ENCODE measurements at places on chromosomes 5 and 9. TPM values are rescaled to one million over a fixed set of nuclear protein-coding genes. Genes with fewer than 3 reads are reported as not detected.

SH2D3C gene
- total RNA-seq: 51.8 TPM

DNA sequence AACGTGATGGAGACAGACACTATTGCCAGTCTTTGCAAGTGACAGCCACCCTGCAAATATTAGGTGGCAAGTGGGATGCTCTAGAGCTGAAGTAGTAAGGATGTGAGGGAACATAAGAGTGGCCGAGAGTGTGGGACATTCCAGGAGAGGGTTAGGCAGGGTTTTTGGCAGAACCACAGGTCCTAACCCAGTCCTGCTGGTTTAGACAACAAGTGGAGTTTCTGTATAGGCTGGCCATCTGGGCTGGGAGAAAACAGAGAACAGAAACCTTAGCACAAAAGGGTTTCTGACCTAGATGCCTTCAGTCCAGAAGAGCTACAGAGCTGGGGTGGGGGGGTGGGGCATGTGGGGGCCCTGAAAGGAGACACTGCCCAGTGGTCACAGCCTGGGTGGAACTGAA is 107.4 kb downstream of the TMEM174 start:
- DNase-seq: no peak
- peaks cover 35% of the 10 kb centered on the region for H3K27me3 ChIP-seq
- no peak overlapping the region for H3K27ac ChIP-seq
- no peak overlapping the region for H3K4me3 ChIP-seq
- H3K36me3 ChIP-seq: no peaks in the 10 kb centered on the region

SEC61B gene
- total RNA-seq: 243 TPM

DNA sequence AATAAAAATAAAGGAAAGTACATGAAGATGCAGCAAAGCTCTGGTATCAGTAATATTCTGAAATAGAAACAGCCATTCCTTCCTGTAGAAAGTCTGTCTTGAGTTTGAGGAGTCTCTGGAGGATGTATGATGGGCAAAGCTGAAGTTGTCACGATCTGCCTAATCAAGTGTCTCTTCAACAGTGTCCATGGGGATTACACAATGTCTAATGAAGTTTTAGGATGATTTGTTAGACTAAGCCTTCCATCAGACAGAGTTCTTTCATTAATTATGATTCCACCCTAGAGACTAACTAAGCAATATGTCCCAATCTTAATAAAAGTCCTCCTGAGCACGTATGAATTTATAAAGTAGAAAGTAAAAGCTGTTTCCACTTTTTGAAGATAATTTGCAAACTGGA is 26.9 kb downstream of the PDE4D start:
- H3K4me3 ChIP-seq: no peak overlapping the region
- DNase-seq: no peak
- no peak overlapping the region for H3K27ac ChIP-seq
- H3K36me3 ChIP-seq: no peaks in the 10 kb centered on the region
- H3K4me1 ChIP-seq: no peaks in the 10 kb centered on the region

FGD3 gene
- total RNA-seq: 61.9 TPM

DCTN4 gene
- total RNA-seq: 49.8 TPM

DNA sequence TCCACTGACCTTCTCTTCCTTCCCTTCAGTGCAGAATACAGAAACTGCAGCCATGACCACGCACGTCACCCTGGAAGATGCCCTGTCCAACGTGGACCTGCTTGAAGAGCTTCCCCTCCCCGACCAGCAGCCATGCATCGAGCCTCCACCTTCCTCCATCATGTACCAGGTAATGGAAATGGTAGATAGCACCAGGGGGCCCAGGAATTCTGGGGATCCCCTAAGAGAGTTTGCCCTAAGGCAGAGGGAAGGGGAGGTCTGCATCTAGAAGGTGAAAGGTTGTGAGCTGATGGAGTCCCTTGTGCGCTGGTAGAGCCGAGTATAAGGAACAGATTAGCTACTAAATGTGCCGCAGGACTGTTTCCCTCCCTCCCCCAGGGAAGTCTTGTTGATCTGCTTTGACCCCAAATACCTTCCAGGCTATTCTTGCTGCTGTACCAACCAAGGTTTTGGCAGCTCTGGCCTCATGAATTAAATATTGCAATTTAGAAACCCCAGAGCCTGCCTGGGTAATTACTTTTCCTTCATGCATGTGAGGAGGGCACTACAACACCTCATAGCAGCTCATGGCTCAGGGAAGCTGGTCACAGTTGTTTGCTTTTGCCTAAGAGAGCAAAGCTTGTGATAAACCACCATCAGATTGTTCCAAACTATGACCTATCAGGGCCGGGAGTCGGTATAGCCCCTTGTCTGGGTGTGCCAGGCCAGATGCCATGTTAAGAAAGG is 19.6 kb downstream of the CYFIP2 start:
- H3K27ac ChIP-seq: peak overlapping the region; percentile 75
- H3K36me3 ChIP-seq: peaks cover 64% of the 10 kb centered on the region
- no peak overlapping the region for H3K4me3 ChIP-seq
- H3K4me1 ChIP-seq: peaks cover 58% of the 10 kb centered on the region

C5orf22 gene
- 27.1 TPM for total RNA-seq

HARS1 gene
- 78.2 TPM for total RNA-seq

COL23A1 gene
- not detected for total RNA-seq

DNA sequence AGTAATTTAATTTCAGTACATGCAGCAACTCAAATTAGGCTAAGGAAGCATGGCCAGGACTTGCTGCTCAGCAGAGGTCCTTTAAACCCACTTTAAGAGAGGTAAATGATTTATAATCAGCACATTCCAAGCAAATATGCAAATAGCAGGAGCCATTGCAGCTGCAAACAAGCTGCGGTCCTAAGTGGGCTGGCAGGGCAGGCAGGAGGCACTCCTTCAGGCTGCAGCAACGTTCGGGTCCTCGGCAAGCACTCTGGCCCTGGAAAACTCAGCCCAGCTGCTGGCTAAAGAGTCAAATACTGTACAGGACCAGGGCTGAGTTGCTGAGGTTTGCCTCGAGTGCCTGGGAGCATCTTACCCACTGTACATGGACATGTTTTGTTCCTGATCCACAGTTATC is 126.9 kb downstream of the FSTL4 start:
- DNase-seq: no peak
- H3K27ac ChIP-seq: no peak overlapping the region
- peaks cover 7% of the 10 kb centered on the region for H3K27me3 ChIP-seq
- H3K36me3 ChIP-seq: no peaks in the 10 kb centered on the region
- no peaks in the 10 kb centered on the region for H3K4me1 ChIP-seq

- H3K4me1 ChIP-seq: no peaks in the 10 kb centered on the region
- no peaks in the 10 kb centered on the region for H3K36me3 ChIP-seq
- no peak overlapping the region for H3K27ac ChIP-seq
- no peak overlapping the region for H3K4me3 ChIP-seq
Measured at GRCh38 chr9:13823026-13823425, 490.9 kb downstream of the NFIB start.

MARCOL gene
- not detected for total RNA-seq
